ENCODE measurements at places on chromosomes 7 and 10. TPM values are rescaled to one million over a fixed set of nuclear protein-coding genes. Genes with fewer than 3 reads are reported as not detected.

Gene NEBL
- total RNA-seq, result 9.7 TPM

Gene BET1
- 26.7 TPM for total RNA-seq

Gene ADCYAP1R1
- total RNA-seq, result 8.7 TPM

Gene TMEM273
- 0.27 TPM for total RNA-seq

Gene INHBA
- total RNA-seq, result 1.0 TPM

Gene SUV39H2
- total RNA-seq, result 41.4 TPM

Gene MOGAT3
- total RNA-seq, result 0.81 TPM

Gene CCDC7
- 1.9 TPM for total RNA-seq

Gene DENND2A
- 10.0 TPM for total RNA-seq

Gene FAM237B
- not detected for total RNA-seq

Gene LBX1
- not detected for total RNA-seq

Gene ACTL6B
- 0.99 TPM for total RNA-seq

Gene CYP26C1
- 0.11 TPM for total RNA-seq

Gene FAM25G
- not detected for total RNA-seq

Data from WTC11 (cell line).